NCI-H748 treated with DMSO at 0.1 percent for 48 hours (cell line): ENCODE measurements at places on chromosomes 4 and X.

DNA sequence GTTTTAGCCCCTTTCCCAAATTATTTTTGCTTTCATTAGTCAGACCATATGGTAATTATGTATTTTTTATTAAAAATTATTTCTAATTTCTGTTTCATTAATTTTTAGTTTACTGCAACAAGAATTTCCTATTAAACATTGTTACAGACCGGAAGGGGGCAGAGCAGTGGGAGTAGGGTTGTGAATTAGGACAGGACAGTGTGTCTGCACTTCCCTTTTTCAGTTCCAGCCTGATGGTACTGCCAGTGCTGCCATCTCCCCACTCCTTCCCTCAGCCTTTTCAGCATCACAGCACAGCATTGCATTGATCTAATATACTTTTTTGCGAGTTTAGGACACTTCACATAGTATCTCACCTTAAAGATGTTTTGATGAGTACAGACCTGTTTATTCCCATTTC, 76.5 kb downstream of the STIM2 start:
- DNase-seq: no peak

DNA sequence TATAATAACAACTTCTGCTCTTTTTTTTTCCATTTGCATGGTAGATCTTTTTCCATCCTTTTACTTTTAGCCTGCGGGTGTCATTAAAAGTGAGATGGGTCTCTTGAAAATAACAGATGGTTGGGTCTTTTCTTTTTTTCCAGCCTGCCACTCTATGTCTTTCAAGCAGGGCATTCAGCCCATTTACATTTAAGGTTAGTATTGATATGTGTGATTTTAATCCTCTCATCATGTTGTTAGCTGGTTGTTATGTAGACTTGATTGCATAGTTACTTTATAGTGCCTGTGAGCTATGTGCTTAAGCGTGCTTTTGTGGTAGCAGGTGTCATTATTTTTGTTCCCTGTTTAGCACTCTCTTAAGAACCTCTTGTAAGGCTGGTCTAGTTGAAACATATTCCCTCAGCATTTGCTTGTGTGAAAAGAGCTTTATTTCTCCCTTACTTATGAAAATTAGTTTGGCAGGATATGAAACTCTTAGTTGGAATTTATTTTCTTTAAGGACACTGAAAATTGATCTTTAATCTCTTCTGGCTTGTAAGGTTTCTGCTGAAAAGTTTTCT, 326.1 kb downstream of the SH3BGRL start:
- no peak for DNase-seq

GRCh38 chr4:137674066-137674465, 141.8 kb upstream of the PCDH18 start:
- no peak for DNase-seq

GRCh38 chr4:27407616-27408015, 547.0 kb downstream of the STIM2 start:
- DNase-seq: no peak

DNA sequence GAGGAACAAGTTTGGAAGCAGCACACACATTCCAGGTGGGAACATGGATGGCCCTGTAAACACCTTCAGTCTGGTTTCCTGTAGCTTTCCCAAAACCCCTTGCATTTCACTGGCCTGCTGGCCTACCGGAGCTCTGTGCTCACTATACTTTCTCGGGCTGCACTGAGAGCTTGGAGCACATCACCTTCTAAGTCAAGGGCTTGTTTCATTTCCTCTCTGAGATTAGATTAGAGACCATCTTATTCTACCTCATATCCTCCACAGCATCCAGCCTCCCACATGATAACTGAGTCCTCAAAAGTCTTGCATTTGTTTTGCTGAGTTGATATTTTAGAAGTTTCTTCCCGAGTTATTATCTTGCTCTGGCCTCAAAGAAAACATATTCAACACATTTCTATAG, 147.7 kb downstream of the RASL11B start:
- DNase-seq: no peak

GRCh38 chr4:121449416-121449815, 68.6 kb upstream of the QRFPR start:
- DNase-seq: no peak

DNA sequence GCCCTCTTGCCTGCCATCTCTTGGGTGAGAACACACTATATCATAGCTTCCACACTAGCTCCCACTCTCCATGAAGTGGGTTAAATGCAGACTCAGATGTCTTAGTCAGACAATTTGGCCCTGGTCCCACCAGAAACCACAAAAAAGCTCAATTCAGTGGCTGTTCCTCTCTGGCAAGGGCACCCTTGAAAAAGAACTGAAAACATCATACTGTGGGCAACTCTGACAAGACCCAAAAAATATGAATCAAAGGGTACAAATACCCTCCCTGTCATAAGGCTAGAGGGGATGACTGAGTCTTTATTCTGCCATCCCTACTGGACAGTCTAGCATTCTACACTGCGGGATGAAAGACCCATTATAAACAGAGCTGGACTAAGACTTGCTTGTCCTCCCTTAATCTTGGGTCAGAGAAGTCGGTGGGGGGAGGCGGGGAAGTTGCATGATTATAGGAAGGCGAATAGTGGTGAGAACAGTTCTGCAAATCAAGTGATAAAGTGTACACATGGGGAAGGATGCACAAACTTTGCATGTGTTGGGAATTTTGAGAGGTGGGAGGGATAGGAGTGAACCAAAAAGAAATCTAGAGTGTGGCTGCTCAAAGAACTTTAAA, 172.1 kb downstream of the OPHN1 start:
- DNase-seq: no peak

DNA sequence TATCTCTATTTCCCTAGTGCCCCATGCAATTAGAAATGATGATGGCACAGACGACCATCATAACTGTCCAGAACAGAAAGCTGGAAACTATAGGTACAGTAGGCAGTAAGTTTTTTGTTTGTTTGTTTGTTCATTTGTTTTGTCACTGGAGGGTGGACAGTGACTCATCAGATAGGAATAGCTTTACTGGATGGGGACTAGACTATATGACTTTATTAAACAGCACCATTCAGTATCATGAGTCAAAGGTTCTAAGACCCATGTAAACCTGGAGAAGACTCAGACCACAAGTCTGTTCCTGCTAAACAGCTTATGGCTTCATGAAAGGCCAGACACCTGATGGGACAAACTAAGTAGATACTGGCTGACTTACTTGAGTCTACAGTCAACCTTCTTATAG, 38.4 kb downstream of the PLAC1 start:
- DNase-seq: no peak
